ENCODE measurements at places on chromosomes 7 and 10. TPM values are rescaled to one million over a fixed set of nuclear protein-coding genes. Genes with fewer than 3 reads are reported as not detected.

Gene FEZF1
- total RNA-seq: 0.18 TPM

Gene GLRX3
- total RNA-seq: 37.6 TPM

Gene GRID1
- total RNA-seq: 1.9 TPM

- H3K27ac ChIP-seq: no peak overlapping the region
- no peak overlapping the region for H3K4me3 ChIP-seq
- no peaks in the 10 kb centered on the region for H3K27me3 ChIP-seq
- H3K4me1 ChIP-seq: no peaks in the 10 kb centered on the region
- DNase-seq: no peak
- H3K36me3 ChIP-seq: peaks cover 7% of the 10 kb centered on the region
Measured at GRCh38 chr7:36400036-36400435, 10.4 kb downstream of the ANLN start.

GRCh38 chr7:46383605-46384004, 462.5 kb upstream of the IGFBP3 start:
- H3K27me3 ChIP-seq: no peaks in the 10 kb centered on the region
- H3K4me3 ChIP-seq: no peak overlapping the region
- no peak for DNase-seq
- H3K27ac ChIP-seq: no peak overlapping the region
